GM04504 (cell line): ENCODE measurements at places on chromosomes 6 and 20.
A peak's percentile ranks its signal among the peaks of the same experiment; 100 is the strongest.

GRCh38 chr6:71463061-71463460, 174.4 kb downstream of the OGFRL1 start:
- DNase-seq, result no peak

DNA sequence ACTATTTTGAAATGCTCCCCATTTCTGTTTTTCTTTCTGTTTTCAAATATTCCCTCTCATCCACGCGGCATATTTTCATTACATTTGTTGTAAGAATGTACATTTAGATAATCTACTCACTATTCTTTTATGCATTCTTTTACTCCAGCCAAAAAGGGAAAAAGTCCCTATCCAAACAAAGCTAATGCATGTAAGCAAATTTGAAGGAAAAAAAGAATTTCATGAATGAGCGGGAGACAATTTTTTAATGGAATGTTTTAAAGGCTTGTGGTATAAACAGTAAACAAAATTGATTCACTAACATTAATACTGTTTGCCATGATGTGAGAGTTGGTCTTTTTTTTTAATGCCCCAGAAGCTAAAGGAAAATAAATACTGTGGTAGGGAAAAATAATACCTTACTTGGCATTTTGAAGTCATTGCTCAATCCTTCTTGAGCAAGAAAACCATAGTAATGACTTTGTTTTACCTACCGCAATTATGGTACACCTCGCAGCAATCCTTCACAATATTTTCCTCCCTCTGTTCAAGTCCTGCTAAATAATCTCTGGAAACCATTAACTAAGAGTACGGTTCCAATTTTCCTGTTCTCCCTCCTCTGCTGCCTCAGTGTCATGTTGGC, 79.0 kb downstream of the BACH2 start:
- peak; percentile 3 for DNase-seq

- no peak for DNase-seq
Observed at GRCh38 chr6:14477559-14477958, 360.0 kb downstream of the CD83 start.

DNA sequence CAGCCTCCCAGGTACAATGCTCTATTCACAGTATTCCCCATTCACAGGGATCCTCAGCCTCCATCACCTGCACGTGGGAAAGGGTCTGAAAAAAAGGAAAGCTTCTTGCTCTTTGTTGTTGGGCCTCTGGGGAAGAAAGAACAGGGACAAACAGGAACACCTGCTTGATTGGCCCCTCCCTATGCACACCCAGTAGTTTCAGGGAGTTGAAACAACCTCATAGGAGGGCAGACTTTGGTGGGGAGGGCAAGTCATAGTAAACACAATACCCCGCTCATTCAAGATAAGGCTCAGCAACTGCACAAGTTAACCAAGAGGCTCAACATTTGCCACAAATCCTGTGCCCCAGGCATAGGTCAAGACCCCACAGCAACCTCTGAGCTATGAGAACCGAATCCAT, 1.7 kb downstream of the GHRH start:
- DNase-seq, result no peak

- no peak for DNase-seq
Observed at GRCh38 chr6:45634231-45634630, 256.5 kb upstream of the SUPT3H start.

GRCh38 chr20:22581437-22582385, 2.7 kb downstream of the FOXA2 start:
- DNase-seq, result no peak

DNA sequence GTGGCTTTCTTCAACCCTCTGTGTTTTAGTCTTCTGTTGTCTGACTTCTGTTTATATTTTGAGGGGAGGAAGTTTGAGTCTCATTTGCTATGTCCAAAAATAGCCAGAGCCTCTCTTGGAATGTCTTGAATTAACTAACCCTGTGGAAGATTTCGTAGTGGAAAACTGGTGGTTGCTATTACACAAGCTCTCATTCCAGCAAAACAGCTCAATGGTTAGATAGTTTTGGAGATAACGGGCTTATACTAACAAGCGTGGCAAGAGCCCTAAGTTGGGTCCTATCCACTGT, 1.6 kb downstream of the CCN2 start:
- DNase-seq, result peak; percentile 77

- DNase-seq, result peak; percentile 48
Observed at GRCh38 chr6:140178520-140178919, 804.1 kb upstream of the CITED2 start.

DNA sequence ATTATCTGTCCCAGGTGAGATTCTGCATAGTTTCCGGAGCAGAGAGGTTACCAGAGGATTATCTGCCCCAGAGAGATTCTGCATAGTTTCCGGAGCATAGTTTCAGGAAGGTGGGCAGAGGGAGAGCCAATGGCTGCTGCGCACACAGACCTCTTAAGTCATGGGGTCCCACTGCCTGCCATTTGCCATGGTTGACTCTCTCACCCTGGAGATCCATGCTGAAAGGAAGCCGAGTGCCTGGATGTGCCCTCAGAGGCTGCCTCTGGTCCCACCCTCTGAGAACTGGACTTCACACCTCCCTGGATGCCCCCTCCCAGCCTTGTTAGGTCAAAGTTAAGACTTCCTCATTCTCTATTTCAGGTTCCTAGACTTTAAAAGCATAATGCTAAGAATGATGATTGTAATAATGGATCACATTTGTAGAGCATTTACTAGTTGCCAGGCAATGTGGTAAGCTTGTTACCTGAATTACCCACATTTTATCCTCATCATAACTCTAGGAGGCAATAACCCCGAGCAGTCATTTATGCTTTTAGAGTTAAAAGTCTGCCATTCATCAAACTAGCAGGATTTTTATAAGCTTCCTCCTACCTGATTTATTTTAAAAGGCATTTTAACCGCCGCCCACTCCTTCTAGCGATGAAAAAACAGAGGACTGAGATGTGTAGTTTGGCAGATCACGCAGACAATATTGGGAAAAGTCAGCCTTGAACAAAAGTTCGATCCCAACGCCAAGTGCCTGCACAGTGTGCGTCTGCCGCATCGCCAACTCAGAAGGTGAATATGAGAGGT, 11.9 kb downstream of the SERPINB9 start:
- no peak for DNase-seq

DNA sequence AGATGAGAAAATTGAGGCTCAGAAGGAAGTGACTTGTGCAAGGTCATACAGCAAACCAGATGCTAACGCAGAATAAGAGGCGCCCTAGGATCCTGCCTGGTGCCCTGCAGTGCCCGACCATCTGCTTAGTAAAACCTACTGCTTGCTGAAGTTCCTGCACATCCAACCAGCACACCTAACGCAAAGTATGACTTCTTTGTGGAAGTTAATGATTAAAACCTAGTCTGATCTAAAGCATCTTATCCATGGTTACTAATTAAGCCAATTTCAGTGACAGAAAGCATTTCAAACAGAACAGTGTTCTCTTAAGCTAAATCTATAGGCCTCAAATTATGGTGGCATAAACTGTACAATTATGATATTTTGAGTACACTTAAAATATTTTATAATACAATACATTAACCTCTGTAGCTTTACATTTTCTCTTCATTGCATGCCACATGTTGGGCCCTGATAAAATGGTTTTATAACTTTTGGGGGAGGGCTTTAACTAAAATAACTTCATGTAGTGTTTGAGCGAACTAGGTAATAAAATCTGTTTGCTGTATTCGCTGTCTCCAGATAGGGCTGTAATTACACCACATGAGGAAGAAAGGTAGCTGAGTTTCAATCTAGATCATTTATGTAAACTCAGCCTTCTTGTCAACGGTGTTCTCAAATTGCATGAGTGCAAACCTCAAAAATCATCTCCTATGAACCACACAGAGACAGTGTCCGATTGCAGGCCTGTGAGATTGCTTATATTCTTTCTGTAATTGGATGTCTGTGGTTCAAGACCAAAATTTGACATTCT, 37.5 kb upstream of the BEND3 start:
- no peak for DNase-seq

- no peak for DNase-seq
Observed at GRCh38 chr6:83431545-83432155, 799 bp upstream of the ME1 start.
